NCI-H1092 treated with DMSO at 0.1 percent for 48 hours (cell line): ENCODE measurements at places on chromosomes 13 and 19.

DNA sequence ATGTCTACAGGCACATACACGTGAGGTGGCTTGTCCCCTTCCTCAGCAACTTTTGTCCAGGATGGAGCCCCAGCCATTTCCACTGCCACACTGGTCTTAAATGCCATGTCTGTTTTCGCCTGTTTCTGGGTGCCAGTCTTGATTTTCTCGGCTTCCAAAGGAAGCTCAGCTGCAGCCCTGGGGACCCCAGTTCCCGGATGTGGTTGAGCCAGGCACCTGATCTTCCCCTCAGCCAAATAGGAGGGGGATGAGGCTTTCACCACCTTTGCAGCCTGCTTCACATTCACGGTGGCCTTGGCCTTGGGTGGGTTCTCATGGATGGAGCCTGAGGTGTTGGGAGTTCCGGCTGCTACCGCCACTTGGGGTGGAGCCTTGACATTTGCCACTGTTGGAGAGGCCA is 8.7 kb downstream of the IQCN start:
- DNase-seq = no peak

- DNase-seq = no peak
These were observed 31.5 kb upstream of the PABPC3 start for GRCh38 chr13:25064396-25064795.

GRCh38 chr13:28459911-28460310 is 35.0 kb downstream of the FLT1 start:
- DNase-seq = no peak

- no peak for DNase-seq
These were observed 72.3 kb downstream of the C1QTNF9 start for GRCh38 chr13:24381541-24382265.

GRCh38 chr19:49073514-49074378 is 1.2 kb upstream of the KCNA7 start:
- no peak for DNase-seq

GRCh38 chr19:46552891-46553290 is 48.2 kb upstream of the CALM3 start:
- DNase-seq = no peak

GRCh38 chr19:40305403-40305802 is 20.3 kb upstream of the AKT2 start:
- peak; percentile 54 for DNase-seq
